ENCODE measurements at places on chromosomes 7 and 10.

- DNase-seq, result peak; percentile 22
Measured at GRCh38 chr10:18334116-18334867, 194.1 kb downstream of the CACNB2 start.

GRCh38 chr7:54722502-54722901, 36.5 kb downstream of the SEC61G start:
- DNase-seq, result no peak

DNA sequence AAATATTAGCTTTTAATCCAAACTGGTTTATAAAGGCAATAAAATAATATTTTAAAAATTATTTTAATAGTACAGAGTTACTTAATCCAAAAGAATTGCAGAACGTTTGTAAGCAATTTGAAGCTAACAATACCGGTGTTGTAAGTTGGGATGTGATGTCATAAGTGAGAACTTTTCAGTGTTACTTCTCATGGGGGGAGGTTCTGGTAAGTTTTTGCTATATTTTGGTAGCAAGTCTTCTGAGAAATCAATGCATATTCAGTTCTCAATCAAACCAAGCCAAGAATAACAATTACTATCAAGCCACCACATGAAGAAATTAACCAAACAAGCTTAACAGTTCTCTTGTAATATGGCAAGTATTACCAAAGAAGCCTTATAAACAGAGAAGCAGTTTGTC, 147.1 kb upstream of the ASAH2 start:
- DNase-seq, result no peak

DNA sequence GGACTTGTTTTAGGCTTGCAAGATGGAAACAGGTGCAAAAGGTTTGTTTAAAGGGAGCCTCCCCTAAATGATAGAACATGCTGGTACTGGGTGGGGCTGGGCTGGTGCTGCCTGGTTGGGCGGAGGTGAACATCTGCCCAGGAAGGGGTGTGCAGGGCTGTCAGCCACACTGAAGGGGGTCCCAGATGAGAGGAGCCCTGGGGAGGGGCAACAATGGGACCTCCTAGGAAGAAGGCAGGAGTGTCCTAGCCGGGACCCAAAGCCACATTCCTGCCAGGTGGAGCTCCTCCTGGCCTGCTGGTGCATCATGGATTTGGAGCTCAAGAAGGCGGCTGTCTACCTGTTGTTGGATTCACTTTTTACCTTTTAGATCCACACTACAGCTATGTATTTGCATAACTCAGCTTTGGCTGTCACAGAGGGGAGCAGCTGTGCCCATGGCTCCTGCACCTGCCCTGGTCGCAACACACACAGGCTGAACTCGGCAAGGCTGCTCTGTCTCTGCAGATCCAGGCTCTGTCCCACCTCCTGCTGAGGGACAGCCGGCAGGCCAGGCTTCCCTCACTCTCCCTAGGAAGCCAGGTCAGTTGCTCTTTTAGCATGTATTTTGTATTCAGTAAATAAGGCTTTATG, 59.9 kb downstream of the ADARB2 start:
- DNase-seq, result no peak

GRCh38 chr10:127303105-127303504, 106.7 kb upstream of the INSYN2A start:
- DNase-seq, result no peak

DNA sequence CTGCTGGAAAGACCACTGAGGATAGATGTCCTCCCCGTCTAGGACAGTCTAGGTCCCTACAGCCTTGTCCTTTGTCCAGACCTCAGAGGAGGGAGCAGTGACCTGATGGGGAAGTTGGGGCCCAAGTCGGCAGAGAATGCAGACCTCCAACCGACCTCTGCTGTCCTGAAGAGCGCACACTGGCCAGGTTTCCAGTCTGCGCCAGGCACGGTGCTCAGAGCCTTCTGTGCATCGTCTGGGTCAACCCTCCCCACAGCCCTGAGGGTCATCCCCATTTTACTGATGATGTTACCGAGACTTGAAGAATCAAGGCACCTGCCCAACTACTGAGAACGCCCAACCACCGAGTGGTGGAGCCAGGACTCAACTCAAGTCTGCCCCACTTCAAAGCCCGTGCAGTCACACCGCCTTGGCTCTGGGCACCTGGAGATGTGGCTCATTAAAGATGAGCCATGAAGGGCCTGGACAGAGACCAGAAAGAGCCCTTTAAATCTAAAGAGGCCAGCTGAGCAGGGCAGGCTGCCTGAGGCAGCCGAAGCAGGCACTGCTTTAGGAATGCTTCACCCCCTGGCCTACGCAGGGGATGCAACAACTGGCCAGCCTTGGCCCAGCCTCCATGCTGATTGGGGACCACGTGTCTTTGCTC, 4.4 kb downstream of the ITPRIP start:
- no peak for DNase-seq

- DNase-seq, result no peak
Measured at GRCh38 chr7:128299109-128299607, 44.5 kb downstream of the RBM28 start.

DNA sequence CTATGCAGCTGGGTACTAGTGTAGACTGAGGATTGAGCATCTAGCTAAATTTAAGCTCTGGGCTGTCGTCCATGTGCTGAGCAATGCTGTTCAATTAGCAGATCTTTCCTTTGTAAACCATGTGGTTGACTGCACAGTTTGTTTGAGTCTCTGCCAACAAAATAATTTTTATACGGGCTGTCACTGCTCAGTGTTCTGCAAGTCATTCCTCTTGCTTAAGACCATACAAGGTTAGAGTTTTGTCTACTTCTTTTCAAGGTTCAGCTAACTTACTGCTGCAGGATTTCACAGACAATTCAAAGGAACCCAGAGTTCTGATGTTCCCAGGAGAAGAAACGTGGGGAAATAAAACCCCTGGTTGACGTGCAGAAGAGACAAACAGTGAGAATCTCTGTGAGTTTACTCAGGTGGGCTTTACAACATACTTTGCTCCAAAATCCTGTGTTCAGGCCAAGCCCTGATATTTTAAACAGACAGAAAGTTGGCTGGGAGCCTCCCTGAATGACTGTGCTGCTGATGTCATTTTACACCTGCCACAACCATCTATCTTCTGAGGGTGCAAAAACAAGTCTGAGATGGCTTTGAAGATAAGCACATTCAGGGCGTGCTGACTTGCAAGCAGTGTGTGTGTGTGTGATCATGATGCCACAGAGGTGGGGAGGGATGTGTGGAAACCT, 177.1 kb upstream of the SVIL start:
- DNase-seq, result no peak

DNA sequence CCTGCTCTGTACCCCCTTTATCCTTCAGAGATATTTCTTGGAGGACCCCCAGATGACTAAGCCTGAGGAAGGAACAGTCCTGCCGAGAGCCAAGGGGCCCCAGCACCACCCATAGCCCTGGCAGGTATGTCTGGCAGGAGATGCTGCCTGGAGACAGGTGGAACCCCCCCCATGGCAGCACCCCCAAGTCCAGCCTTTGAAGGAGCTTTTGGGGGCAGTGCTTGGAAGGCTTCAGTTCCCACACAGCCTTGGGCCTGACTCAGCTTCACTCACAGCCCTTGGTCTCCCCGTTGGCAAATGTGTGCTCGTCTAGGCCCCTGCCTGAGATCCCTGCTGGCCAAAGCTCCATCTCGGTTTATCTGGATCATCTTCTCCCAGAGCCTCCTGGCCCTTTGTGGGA, 23.0 kb upstream of the PCBD1 start:
- peak; percentile 3 for DNase-seq

- no peak for DNase-seq
Measured at GRCh38 chr10:33698033-33698432, 363.6 kb upstream of the NRP1 start.

- no peak for DNase-seq
Measured at GRCh38 chr10:6069081-6069931, 7.1 kb upstream of the IL2RA start.

DNA sequence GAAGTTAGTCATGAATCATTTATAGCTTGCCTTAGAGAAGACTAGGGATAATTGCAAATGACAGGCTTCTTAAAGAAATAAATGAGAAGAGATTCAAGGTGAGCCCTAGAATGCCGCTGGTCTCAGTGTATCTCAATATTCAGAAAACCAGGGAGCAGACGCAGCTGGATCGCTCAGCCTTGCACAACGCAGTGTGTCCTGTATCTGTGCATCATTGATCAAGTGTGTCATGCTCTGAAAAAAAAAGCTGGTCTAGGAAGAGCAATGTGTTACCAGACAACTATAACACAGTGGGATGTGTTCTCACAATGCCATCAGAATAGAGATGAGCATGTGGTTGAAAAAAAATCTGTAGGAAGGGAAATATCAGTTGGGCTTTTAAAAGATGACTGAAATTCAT, 230.1 kb downstream of the CALN1 start:
- DNase-seq, result no peak

GRCh38 chr10:72146071-72146470, 57.7 kb upstream of the SPOCK2 start:
- no peak for DNase-seq

Data from glutamatergic neuron (in vitro differentiated cells).